ENCODE measurements at places on chromosomes 5 and 9.

DNA sequence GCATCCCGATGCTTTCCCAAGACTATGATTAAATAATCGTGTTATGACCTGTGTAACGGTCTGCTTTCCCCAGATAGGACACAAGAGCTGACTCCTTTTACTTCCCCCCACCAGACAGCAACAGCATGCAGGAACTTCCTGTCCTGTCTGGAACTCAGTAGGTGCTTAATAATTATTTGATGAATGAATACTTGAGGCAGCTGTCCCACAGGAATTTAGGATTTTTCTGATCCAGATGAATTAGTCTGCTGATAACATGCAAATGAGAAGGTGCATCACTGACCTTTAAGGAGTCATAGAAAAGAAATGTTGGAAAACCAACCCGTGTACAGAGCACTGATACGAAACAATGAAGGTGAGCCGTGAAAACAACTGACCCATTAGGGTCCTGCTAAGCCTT lies 12.2 kb downstream of the RNF130 start:
- DNase-seq = no peak

DNA sequence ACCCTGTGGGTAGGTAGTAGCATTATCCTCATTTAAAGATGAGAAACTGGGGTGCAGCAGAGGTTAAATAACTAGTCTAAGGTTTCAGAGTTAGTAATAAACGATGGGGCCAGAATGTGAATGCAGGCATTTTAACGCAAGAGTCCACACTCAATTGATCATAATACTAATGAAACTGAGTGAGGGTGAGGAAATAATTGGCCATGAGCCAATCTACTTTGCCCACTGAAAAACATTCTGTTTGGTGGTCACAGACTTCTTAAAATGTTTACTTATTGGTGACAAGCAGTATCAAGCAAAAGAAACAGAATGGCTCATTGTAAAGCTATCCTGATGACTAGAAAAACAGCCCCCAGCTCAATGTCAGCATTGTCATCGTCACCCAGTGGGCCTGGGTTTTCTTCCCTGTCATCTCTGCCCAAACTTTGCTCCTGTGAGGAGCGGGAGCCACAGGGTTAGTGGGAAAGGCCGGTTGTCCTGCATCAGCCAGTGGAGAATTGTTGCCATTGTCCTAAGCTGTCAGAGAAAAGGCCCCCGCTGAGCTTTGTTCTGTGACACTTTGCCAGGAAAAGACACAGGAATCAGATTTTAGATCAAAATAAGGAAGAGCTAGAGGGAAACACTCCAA lies 77.3 kb upstream of the MAN2A1 start:
- no peak for DNase-seq

GRCh38 chr5:109225716-109226625 lies 183.8 kb downstream of the PJA2 start:
- no peak for DNase-seq

DNA sequence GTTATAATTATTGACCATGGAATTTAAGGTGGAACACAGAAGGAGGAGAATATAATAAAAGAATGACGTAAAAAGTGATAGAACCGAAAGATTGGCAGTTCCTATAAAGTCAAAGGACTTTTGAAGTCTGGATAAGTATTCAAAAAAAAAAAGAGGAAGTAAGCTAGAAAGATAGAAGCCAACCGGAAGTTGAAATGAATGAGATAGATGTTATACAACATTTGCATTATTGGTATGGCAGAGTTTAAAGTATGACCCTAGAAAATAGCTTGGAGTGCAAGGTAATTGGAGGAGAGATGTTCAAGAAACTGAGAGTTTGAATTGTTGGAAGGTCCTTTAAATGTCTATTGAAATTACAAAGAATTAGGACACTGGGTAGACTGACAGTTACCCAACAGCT lies 293.6 kb downstream of the FER start:
- DNase-seq = no peak

DNA sequence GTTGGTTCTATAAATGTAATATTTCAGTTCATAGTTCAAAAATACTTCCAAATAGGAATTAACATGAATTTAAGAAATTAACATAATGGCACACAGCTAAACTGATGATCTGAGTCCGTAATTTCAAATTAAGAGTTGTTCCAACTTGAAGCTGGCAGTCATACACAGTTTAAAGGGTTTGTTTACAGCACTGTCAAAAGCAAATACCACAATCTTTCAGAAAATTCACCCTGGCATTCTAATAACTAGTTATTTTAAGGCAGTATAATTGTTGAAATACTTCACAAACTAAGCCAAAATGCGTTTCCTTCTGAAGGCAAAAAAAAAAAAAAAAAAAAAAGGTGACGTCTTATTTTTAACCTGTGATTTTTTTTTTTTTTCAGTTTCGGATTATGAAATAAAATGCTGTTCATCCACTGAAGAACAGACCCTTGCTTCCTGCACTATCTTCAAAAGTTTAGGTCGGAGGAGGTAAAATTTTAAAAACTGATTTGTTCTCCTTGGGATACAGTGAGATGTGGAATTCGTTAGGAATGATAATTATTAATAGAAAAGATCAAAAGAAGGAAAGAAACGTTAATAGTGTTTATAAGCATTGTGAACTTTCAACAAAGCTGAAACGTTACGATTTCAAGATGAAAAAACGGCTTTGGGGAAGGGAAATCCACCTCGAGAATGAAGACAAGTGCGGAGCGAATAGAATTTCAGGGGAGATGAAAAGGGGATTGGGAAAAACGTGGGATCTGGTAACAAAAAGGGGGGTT lies 850 bp downstream of the IL6ST start:
- no peak for DNase-seq

DNA sequence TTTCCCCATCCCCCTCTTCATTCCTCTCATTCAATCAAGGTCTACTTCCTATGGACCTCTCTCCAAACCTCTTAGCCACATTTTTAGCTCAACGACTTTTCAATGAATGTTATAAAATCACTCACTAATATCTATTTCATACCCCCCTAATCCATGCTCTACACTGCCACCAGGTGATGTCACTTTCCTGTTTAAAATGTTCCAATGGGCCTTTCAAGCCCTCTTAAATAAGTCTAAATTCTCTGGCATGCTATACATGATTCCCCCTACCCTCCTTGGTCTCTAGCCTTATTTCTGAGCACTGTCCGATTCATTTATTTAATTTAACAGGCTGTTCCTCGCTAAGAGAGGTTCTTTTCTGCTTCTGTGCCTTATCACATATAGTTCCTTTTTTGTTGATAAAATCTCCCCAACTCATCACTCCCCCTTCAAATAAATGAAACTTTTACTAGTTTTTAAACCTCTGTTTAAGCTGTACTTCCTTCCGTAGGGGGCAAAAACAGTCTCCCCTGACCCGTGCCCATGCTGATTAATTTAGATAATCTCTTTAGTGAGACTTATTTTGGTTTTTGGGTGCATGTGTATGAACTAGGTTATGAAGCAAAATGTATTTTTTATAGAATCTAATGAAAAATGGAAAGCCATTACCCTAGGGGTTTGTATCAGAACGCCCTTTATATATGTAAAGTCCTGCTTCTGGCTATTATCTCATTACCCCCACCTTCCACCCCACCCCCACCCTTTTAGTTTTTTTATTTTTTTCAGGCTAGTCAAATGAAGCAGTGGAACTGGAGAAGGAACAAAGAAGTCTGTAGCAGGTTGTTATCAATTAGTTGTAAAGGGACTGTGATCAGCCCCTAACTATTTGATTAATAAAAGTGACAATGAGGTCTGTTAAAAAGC lies 9.0 kb downstream of the ABHD17B start:
- no peak for DNase-seq

GRCh38 chr5:60903356-60903755 lies 41.5 kb downstream of the ERCC8 start:
- no peak for DNase-seq

DNA sequence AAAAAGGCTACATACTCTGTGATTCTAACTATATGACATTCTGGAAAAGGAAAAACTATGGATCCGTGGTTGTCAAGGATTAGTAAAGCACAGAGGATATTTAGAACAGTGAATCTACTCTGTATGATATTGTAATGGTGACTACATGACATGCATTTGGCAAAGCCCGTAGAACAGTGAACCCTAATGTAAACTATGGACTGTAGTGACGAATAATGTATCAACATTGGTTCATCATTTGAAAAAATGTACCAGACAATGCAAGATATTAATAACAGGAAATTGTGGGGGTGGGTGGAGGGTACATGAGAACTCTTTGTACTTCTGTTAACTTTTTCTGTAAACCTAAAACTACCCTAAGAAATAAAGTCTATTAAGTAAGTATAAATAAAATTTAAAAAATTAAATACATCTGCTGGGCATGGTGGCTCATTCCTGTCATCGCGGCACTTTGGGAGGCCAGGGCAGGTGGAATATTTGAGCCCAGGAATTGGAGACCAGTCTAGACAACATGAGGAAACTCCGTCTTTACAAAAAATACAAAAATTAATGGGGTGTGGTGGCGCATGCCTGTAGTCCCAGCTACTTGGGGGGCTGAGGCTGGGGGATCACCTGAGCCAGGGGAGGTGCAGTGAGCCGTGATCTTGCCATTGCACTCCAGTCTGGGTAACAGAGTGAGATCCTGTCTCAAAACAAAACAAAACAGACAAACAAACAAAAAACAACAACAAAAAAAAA lies 101.7 kb upstream of the TBC1D2 start:
- DNase-seq = no peak

GRCh38 chr5:14628346-14628745 lies 36.2 kb upstream of the OTULIN start:
- peak; percentile 28 for DNase-seq

GRCh38 chr9:116350213-116350612 lies 196.6 kb downstream of the PAPPA start:
- DNase-seq = no peak

DNA sequence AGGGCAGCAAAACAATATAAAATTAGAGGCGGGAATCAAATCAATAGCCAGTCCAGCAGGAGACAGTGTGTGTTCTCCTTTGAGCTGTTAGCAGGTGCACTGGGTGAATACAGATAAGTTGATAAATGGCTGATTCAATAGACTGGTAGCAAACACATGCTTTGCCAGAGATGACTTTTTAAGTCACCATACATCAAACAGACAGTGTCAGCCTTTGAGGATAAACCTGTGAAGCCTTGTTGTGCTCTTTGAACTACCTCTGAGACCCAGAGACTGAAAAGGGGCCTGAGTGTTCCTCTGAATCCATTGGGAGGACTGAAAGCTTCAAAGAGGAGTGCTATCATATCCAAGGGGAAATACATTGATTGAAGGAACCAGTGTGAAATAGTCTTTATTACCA lies 301.9 kb downstream of the RASEF start:
- no peak for DNase-seq

DNA sequence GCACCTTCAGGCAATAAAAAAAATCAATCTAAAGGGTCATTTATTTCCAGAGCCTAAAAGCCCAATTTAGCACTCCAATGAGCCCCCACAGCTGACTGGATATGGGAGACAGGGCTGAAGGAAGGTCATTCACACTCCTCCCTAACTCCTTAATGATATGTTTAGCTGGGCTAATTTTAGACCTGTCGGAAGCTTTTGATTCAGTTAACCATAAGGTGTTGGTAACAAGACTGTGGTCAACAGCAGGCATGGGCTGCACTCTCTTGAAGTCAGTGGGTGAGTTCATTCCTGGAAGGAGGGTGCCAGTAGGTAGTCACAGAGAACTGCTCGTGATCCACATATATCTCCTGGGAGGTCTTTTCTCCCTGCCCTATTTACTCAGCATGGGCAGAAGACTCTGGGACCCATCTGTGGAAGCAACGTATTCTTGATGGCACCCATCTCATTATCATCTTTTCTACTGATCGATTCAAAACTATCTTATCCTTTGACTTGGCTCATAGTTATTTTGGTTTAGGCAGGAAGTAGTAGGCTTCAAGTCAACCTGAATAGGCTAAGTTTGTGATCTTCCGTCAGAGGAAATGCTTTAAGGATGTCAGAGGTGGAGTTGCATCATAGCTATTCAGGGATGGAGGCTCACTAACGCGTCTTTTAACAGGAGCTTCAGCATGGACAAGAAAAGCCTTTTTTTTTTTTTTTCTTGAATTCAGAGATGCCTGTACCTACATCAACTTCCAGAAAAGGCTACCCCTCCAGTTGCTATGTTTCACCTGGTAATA lies 367.7 kb upstream of the SLC30A5 start:
- DNase-seq = no peak

GRCh38 chr5:10118150-10118549 lies 131.5 kb downstream of the ATPSCKMT start:
- DNase-seq = no peak

- DNase-seq = no peak
Observed at GRCh38 chr5:136560126-136560525, 194.8 kb upstream of the TRPC7 start.

- DNase-seq = no peak
Observed at GRCh38 chr5:57414857-57415256, 67.8 kb downstream of the ACTBL2 start.

All from CD4-positive, alpha-beta T cell treated with Interleukin-6 at 100 ng/mL for 8 hours (primary cell).